Activated naive CD8-positive, alpha-beta T cell treated with anti-CD3 and anti-CD28 coated beads, Interleukin-2, amount 50 U/mL, for 24 hours (primary cell): ENCODE measurements at places on chromosomes 16 and 17.

DNA sequence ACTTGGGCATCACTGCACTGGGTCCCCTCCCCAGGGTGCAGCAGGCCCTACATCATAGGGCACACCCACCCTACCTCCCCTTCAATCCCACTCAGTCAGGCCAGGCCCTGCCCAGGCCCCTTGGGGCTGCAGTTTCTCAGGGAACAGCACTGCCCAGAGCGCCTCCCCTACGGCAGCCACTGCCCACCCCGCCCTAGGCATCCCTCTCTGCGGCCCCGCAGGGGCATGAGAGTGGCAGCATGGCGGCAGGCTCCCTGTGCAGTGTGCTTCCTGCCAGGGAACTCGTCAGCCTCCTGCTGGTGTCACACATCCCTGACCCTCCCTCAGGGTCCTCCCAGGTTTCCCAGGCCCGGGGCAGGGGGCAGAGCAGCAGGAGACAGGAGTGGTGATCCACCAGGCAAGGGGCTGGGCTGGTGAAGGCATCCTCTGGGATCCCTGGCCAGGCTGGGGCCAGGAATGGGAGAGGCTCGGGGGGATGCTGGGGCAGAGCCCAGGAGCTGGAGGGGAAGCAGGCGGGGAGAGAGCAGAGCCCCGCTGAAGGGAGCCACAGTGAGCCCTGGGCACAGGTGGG is 16.2 kb upstream of the BAHCC1 start:
- no peaks in the 10 kb centered on the region for H3K4me1 ChIP-seq
- DNase-seq = no peak
- H3K36me3 ChIP-seq = no peaks in the 10 kb centered on the region
- no peak overlapping the region for H3K4me3 ChIP-seq
- peaks cover 8% of the 10 kb centered on the region for H3K27me3 ChIP-seq

DNA sequence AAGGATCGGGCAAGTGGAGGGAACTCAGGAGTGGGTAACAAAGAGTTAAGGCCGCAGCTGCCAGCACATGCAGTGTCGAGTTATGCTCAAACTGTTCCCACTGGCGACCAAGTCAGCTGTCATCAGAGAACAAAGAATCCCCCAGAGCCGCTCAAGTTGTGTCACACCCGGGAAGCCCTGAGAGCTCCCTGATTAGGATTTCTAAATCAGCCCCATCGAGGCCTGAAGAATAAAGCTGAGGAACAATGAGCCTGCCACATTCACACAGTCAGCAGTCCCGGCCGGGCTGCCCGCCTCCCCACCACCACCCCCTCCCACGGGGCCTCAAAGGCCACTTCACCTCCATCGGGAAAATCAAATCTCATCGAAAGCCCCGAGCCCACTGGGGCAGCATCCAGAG is 84.5 kb downstream of the SOX9 start:
- H3K27ac ChIP-seq = no peak overlapping the region
- no peak for DNase-seq
- no peaks in the 10 kb centered on the region for H3K27me3 ChIP-seq
- no peaks in the 10 kb centered on the region for H3K36me3 ChIP-seq
- no peaks in the 10 kb centered on the region for H3K4me1 ChIP-seq

GRCh38 chr16:14502932-14503741 is 126.9 kb downstream of the PARN start:
- no peak for DNase-seq
- H3K4me3 ChIP-seq = no peak overlapping the region
- H3K36me3 ChIP-seq = peaks cover 11% of the 10 kb centered on the region
- H3K27me3 ChIP-seq = no peaks in the 10 kb centered on the region
- H3K4me1 ChIP-seq = peaks cover 16% of the 10 kb centered on the region

- DNase-seq = peak; percentile 77
- H3K36me3 ChIP-seq = peaks cover 7% of the 10 kb centered on the region
- no peaks in the 10 kb centered on the region for H3K27me3 ChIP-seq
- peak overlapping the region; percentile 95 for H3K27ac ChIP-seq
- peaks cover 45% of the 10 kb centered on the region for H3K4me1 ChIP-seq
Measured at GRCh38 chr16:48611329-48612137, 1.6 kb upstream of the N4BP1 start.

- H3K4me1 ChIP-seq = no peaks in the 10 kb centered on the region
- no peaks in the 10 kb centered on the region for H3K36me3 ChIP-seq
- no peaks in the 10 kb centered on the region for H3K27me3 ChIP-seq
- DNase-seq = no peak
- no peak overlapping the region for H3K27ac ChIP-seq
Measured at GRCh38 chr17:16926571-16927451, 45.1 kb downstream of the TNFRSF13B start.

DNA sequence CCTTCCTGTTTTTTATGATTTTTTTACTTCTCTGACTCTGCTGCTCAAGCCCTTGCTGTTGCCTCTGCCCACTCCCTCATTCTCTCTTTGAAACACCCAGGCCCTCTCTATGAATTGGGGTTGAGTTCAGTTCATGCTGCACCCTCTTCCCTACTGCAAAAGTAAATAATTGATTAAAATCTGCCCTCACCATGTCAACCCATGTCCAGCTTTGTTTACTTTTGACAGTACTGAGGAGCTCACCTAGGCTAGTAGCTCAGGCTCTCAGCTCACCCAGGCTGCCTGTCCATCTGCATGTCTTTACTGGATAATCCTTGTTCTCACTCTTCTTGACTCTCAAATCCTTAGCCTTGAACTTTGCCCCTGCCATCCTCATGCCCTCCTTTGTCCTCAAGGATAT is 95.2 kb downstream of the SPACA3 start:
- DNase-seq = no peak
- no peak overlapping the region for H3K27ac ChIP-seq
- no peaks in the 10 kb centered on the region for H3K36me3 ChIP-seq
- no peaks in the 10 kb centered on the region for H3K4me1 ChIP-seq
- peaks cover 15% of the 10 kb centered on the region for H3K27me3 ChIP-seq

DNA sequence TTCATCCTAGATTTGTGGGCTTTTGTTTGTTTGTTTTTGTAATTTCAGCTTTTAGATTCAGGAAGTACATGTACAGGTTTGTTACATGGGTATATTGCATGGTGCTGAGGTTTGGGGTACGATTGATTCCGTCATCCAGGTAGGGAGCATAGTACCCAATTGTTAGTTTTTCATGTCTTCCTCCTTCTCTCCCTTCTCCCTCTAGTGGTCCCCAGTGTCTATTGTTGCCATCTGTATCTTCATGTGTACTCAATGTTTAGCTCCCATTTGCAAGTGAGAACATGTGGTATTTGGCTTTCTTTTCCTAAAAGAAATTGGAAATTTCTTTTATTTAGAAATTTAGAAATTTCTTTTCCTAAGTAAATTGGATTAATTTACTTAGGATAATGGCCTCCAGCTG is 37.1 kb upstream of the BCAS3 start:
- H3K4me1 ChIP-seq = peaks cover 9% of the 10 kb centered on the region
- no peak overlapping the region for H3K4me3 ChIP-seq
- peaks cover 11% of the 10 kb centered on the region for H3K36me3 ChIP-seq
- H3K27ac ChIP-seq = no peak overlapping the region

- H3K4me3 ChIP-seq = no peak overlapping the region
- H3K27ac ChIP-seq = no peak overlapping the region
- no peaks in the 10 kb centered on the region for H3K36me3 ChIP-seq
- H3K27me3 ChIP-seq = peaks cover 20% of the 10 kb centered on the region
- DNase-seq = peak; percentile 10
Measured at GRCh38 chr16:21101631-21102420, 48.8 kb downstream of the DNAH3 start.
